ENCODE measurements at places on chromosomes 11 and 22.

- DNase-seq, result no peak
Measured at GRCh38 chr11:72918851-72919250, 104.6 kb downstream of the ATG16L2 start.

DNA sequence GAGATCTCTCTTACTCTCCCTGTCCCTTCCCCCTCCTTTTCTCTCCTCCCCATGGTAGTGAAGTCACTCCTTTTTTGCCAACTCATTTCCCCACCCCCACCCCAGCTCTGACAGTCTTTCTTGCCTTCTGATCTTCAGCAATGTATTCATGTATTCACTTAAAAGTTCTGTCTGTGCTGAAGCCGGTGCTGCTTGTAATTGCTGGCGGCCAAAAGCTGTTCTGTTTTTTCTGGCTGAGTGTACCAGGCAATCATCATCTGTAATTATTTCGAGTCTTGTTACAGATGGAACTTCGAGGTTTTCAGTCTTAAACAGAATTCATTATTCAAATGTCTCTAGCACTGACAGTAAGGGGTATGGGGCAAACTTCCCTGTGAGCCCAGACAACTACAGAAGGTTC is 99.5 kb downstream of the SPATA19 start:
- no peak for DNase-seq

GRCh38 chr22:38513063-38513462 is 7.0 kb upstream of the DDX17 start:
- peak; percentile 49 for DNase-seq

- DNase-seq, result no peak
Measured at GRCh38 chr11:27795955-27796861, 96.0 kb upstream of the BDNF start.

DNA sequence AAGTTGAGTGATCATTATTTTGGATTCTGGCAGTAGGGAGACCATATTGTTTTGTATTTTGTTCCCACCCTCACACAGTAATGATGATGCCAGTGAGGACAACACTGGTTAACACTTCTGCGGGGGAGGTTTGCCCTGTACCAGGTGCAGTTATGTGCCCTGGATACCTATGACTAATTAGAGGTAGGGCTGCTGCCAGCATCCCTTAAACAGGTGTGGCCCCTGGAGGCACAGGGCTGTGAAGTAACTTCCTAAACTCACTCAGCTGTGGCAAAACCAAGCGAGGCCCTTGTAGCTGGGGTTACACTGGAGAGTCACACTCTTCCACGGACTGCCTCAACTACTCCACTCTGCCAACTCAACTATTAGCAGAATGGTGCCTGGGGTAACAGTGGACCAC is 64.5 kb downstream of the MCM5 start:
- no peak for DNase-seq

DNA sequence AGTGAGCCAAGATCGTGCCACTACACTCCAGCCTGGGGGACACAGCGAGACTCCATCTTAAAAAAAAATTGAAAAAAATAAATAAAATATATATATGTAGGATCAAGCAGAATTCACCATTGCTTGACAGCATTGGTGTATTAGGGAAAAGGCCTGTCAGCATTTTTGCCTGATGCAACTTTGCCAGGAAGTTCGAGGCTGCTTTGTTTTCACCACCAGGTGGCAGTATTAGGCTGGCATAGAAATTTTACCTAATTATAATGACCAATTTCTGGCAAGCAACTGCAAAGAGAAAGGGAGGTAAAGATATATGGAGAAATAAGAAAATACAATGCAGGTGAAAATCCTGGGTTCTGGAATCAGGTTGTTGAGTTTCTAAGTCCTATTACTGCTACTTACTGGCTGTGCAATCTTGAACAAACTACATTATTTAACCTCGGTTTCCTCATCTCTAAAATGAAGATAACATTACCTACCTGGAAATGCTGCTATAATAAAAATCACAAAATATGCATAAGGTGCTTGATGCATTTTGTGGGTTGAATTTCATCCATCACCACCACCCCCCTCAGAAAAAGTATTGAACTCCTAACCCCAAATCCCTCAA is 24.7 kb downstream of the LAYN start:
- DNase-seq, result peak; percentile 71

DNA sequence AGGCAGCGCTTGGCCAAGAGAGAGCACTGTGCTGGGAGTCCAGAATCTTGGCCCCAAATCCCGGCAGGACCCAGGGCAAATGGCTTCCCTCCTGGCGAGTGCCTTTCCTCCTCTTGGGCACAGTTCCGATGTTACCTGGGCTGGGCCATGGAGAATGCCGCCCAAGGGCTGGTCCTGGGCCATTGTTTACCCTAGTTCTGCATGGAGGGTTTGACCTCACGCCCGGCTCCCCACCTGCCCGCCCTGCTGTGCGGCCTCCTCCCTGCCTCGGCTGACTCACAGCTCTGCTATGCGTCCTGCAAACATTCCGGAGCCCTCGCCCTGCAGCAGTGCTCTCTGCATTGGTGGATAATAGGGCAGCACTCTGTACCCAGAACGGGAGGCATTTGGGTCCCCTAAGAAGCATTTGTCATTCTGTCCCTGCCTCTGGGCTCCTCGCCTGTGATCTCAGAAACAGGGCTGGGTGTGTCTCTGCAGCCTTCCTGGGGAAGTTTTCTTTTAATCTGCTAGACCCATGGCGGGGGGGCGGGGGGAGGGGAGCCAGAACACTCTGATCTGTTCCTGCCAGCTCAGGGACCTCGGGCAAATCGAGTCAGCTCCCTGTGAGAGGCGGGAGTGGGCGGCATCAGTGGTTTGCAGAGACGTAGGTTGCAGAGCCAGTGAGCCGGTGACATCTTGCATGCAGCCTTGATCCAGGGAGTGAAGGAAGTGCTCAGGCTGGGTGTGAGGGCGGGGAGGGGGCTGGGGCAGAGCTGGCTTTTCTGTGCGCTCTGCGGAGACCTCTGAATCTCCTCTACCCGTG is 32.9 kb upstream of the SMIM38 start:
- DNase-seq, result peak; percentile 21

DNA sequence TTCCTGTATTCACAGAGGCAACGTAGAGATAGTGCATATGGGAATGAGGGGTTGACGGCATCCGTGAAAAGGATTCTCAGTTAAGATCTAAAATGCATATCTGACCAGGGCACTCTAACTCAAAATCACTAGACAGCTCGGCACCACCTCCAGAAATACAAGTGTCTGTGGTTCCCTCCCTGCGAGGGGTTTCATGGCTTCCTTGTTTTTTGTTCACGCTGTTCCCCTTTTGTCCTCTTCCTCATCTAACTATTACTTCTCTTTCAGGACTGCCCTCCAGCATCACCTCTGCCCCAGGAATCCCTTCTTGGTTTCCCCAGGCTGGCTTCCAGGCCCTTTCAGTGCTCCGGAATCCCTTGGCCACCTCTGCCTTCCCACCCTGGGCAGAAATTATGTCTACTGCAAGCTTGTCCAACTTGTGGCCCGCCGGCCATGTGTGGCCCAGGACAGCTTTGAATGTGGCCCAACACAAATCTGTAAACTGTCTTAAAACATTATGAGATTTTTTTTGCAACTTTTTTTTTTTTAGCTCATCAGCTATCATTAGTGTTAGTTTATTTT is 159.9 kb downstream of the FBXO7 start:
- DNase-seq, result no peak

GRCh38 chr11:71178076-71178475 is 74.3 kb downstream of the SHANK2 start:
- no peak for DNase-seq

DNA sequence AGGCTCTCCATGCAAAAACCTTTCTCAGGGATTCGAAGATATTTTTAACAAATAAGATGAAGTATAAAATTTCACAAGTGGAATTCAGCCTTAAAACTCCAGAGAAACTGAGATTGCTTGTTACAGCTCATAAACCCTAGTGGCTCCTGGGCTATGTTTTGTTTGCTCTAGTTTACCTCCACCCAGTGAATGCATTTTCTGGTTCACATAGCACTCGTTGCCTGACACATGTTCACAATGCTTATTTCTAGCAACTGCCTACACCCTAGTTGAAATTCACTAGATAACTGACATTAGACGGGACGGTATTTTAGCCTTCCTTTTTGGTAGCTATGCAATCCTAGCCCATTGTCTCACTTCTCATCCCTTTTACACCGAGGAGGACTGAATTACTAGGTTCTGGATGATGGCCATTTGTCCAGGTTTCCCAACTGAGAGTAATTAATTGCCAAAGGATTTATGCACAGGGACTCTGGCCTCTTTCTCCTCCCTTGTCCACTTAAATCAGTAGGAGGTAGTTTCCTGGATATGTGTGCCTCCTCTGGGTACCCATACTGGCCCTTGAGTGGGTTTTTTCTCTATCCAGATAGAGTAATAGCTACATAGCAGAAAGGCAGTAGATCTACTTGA is 951.6 kb downstream of the DLG2 start:
- DNase-seq, result no peak

DNA sequence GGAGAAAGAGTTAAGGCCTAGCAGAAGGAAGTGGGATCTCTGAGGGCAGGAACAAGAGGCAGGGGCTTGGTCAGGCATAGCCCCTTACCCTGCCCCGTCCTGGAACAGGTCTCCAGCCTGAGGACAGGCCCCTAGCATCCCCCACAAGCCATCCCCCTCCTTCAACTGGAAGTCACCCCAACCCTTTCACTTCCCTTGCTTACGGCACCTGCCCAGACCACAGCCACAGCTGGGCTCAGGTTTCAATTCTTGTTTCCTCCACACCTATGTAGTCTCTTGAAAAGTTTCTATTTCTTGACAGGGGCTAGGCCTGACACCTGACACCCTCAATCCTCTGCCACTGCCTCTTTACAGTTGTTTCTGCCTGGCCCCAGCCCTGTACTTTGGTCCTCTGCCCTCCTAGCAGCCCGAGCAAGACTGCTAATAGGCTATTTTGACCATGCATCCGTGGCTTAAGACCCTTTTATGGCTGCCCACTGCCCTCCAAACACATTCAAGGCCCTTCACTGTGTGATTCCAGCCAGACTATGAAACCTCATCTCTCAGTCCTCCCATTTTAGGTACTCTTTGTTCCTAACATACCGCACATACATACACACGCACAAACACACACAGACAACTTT is 10.9 kb upstream of the FCHSD2 start:
- DNase-seq, result peak; percentile 78

DNA sequence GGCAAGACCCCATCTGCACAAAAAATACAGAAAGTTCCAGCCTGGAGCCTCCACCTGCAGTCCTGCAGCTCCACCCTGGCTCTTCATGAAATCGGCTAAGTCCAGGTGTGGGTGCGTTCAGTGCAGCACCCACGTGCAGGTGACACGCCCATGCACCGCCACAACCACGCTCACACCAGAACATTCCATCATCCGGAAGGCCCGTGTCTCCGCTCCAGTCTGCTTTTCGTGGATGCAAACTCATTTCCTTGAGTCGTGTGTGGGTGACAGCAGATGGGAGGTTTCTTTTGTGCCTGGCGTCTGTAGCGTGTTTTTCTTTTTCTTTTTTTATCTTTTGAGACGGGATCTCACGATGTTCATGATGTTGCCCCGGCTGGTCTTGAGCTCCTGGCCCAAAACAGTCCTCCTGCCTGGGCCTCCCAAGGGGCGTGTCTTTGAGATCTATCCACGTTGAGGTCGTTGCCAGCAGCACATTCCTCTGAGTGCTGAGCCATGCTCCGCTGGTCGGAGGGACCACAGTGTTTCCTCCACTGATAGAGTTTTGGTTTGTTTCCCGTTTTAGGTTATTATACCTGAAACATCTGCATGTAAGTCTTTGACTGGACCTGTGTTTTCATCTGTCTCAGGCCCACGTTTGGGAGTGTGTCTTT is 7.2 kb downstream of the PTDSS2 start:
- no peak for DNase-seq

DNA sequence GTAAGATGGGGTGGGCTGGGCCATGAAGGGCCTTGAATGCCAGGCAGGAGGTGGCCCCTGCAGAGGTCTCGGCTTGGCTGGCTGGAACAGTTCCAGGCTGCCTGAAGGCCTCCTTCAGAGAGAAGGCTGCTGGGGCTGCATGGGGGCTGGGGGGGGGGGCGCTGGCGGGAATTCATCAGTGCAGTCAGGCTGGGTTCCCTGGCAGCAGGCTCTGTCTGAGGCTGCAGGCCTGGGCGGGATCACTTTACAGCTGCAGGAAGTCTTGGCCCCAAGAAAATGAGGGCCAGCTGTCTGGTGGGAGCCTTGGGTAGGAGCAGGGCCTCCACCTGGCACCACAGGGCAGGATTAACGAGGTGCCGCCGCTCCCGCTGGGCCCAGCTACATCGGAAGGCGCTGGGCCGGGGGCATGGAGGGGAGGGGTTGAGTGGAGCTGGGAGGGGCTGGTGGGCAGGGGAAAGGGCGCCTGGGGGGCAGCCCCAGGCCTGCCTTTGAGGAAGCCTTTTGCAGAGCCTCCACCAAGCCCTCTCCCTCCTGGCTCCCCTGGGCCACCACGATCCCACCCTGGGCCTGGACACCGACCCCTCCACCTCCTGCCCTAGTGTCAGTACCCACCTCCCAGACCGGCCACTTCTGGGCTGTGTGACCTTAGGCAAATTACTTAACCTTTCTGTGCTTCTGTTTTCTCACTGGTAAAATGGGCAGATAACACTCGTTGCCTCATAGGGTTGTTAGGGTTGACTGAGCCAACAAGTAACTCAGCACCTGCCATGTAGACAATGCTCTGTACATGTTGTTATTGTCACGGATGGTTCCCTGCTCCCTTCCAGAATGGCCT is 31.0 kb upstream of the HMOX1 start:
- DNase-seq, result no peak

DNA sequence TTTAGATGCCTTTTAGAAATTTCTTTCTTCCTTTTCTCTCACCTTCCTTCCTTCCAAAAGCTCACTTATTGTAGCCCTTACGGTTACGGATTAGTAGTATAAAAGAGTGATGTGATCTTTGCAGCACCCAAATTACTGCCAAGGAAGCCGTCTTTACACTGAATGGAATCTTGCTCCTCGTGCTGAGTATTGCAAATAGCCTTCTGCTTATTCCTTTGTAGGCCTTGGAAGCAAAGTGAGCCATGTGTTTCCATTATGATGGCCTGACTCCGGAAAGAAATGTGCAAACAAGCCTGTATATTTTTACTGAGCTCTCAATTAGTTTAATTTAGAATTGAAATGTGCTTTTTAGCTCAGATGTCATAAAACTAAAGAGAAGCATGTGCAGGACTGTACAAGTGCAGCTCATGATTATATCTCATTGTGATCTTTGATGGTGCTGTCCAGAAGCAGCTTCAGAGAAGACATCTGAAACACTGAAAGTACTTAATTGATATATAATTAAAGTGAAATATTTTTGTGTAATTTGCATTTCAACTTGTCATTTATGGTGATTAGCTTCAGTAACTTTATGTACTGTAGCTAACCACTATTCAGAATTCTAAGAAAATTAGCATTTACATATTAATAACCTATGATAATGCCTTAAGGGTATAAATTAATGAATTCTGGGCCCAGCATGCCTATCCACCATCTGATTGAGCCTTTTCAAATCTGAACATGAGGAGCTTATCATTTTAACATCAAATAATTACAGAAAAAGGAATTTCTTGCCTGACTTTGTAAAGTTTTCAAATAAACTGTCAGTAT is 129.3 kb downstream of the GRIA4 start:
- DNase-seq, result no peak

GRCh38 chr11:129223701-129224149 is 31.6 kb upstream of the ARHGAP32 start:
- DNase-seq, result no peak

GRCh38 chr11:27718346-27718862 is 18.1 kb upstream of the BDNF start:
- no peak for DNase-seq

Data from CD4-positive, alpha-beta T cell treated with Interleukin-4 for 1 hour (primary cell).